COLO829 (cell line): ENCODE measurements at places on chromosomes 16 and 17.

- DNase-seq = peak; percentile 40
Observed at GRCh38 chr16:55842369-55843104, 9.6 kb upstream of the CES1 start.

- no peak for DNase-seq
Observed at GRCh38 chr16:4801051-4801961, 1.1 kb downstream of the ROGDI start.

GRCh38 chr16:20257234-20257633 is 70.1 kb downstream of the GP2 start:
- DNase-seq = no peak

DNA sequence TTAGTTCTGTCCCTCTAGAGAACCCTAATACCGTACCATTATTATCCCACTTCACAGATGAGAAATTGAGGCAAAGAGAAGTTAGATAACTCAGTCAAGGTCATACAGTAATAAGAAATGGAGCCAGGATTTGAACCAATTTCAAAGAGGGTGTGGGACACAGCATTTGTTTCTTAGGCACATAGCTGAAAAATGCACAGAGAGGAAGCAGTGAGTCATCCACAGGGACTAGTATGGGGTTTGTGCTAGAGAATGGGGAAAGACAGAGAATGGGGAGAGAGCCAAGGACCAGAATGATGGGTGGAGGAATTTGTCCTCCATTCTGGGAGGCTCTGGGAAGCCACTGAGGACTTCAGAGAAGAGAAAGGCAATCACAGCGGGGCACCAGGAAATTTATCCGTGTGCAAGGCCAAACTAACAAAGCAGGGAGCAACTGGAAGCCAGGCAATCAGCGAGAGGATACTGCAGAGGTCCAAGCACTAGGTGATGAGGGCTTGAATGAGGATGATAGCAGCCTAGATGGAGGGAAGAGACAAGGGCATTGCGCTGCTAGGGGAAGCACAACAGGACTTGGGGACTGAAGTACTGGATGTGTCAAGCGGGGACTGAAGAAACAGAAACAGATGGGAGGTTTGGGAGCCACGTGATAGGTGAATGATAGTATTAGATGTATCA is 78.1 kb upstream of the ZFHX3 start:
- no peak for DNase-seq

- no peak for DNase-seq
Observed at GRCh38 chr17:35891269-35891668, 11.1 kb upstream of the CCL5 start.

DNA sequence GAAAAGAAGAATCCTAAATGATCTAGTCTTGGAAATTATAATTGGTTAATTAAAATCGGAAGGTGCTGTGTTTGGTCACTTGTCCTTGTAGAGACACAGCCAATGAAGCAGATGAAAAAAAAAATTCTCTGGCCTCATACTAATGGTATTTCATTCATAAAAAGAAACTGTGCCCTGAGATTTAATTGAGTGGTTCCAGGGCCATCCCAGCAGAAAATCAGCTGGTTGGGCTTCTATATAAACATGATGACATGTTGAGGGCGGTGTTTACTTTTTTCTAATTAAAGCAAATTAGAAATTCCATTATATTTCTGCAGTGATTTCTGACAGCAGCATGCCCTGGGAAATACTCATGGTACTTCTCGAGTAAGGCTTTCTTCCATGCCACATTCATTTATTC is 191.9 kb upstream of the KCNJ16 start:
- DNase-seq = no peak

DNA sequence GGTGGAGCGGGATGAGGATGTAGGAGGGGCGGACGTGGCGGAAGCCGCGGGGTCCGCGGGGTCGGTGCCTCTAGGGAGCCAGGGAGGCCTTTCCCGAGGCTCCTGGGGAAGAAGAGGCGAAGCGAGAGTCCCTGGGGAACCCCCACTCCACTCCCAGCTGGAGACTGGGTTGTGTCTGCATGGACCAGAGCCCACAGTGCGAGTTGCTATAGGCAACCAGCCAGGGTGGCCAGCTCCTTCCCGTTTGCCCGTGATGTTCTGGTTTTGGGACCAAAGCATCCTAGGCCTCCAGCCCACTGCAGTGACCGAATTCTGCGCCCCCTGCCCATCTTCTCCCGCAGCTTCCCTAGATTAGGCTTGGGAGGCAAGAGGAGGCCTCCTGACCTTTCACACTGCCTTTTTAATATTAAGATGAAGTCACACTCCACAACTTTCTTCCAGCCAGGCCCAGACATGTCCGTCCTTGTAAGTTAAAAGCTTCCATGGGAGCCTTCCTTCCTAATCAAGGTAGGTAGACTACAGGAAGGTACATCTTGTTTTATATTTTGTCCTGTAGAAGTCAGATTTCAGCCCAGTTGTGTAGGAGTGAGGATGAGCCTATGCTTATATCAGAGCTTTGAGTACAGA is 469 bp downstream of the AMZ2 start:
- DNase-seq = peak; percentile 27

DNA sequence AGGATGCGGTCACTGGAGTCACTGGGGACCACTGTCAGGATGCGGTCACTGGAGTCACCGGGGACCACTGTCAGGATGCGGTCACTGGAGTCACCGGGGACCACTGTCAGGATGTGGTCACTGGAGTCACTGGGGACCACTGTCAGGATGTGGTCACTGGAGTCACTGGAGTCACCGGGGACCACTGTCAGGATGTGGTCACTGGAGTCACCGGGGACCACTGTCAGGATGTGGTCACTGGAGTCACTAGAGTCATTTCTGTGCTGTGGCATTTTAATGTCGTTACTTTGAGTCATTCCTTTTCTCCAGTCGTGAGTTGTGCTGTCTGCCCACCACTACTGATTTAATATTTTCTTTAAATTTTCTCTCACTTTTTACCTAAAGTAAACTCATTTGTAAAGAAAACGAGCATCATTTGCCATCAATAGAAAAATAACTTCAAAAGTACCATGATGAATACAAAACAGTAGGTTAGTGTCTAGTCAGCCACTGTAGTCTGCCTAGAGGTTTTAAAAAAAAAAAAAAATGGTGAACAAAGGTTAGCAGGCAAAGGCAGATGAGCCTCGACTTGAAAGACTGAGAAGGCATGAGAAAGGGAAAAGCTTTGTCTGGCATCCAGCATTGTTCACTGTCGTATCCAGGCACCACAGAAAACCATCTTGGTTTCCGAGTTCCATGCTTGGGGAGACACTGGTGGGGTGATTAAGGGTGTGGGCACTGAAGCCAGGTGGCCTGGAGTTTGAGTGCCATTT is 346.6 kb downstream of the SNX29 start:
- DNase-seq = no peak

GRCh38 chr17:77531641-77532040 is 390.9 kb downstream of the SEC14L1 start:
- no peak for DNase-seq

DNA sequence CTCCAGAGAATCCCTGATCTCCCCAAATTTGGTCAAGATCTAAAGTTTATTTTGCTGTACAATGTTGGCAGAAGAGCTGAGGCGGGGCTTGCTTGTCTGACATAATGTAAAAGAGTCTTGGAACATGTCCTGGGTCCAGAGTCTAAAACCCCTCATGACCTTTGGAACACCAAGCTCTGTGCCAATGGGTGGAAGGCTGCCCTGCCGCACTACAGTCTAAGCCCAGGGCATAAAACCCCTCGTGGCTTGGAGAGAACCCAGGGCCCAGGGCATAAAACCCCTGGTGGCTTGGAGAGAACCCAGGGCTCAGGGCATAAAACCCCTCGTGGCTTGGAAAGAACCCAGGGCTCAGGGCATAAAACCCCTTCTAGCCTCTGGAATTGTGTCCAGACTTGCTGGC is 36.7 kb downstream of the CCDC57 start:
- no peak for DNase-seq

GRCh38 chr16:5205361-5206040 is 107.9 kb upstream of the EEF2KMT start:
- DNase-seq = no peak

DNA sequence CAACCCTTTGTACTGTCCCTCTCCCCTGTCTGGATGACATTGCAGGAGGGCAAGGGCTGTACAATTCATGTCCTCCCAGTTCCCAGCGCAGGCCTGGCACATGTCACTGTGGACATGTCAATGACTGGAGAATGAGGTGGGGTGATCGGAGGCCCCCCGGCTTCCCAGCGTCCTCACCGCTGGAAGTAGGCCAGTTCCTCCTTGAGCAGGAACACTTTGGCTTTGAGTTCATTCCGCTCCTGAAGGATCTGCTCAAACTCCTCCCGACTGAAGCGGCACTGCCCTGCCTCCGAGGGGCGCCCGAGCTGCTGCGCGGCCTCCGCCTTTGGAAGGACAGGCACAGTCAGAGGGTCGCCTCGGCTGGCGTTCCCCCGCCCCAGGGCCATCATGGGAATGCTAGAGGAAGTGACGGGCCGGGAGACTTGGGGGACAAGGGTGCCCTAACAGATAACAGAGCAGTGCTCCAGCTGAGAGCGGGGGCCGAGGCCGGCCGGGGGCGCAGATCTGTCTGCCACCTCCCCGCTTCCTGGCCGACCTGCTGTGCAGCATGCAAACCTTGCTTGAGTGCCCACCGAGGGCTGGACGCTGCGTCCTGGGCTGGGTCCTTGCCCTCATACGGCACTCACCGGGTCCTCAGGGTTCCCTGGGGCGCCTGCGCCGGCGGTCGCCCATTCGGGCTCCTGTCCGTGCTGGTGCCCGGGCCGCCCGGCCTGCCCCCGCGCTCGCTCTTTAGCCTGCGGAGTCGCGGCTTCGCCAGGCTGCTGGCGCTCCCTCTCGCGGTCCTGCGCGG is 1.3 kb downstream of the RILP start:
- DNase-seq = no peak

DNA sequence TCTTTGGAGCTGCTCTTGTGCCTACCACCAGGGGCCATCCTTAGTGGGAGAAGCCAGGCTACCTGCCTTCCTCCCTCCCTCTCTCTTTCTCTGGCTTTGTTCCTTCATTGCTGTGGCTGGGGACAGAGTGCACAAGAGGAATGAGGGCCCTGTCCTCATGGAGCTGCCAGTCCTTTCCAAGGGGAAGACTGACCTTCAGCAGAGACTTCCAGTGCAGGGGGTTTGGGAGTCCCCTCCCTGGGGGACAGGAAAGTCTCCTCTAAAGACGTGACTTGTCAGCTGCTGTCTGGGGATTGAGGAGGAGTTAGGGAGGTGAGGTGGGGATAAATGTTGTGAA is 108.1 kb downstream of the CMIP start:
- DNase-seq = no peak

GRCh38 chr17:82033359-82034085 is 2.0 kb downstream of the RAC3 start:
- no peak for DNase-seq

DNA sequence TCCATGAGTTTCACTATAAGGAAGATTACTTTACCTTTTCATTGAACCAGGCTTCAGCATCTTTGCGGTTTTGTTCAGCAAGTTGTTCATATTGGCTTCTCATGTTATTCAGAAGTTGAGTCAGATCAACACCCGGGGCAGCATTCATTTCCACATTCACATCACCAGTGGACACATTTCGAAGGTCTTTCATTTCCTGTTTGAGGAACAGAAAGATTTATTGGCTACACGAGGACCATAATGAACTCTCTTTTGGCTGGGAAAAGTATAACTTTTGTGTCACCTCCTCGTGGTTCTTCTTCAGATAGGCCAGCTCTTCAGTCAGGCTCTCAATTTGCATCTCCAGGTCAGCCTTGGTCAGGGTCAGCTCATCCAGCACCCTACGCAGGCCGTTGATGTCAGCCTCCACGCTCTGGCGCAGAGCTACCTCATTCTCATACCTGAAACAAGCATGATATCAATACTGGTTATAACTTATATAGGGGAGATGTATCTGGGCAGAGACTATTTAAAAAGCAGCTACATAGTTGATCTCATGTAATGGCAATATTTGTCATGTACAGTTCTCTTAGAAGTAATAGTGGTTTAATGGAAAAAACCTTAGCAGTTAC is 2.1 kb downstream of the KRT10 start:
- no peak for DNase-seq

DNA sequence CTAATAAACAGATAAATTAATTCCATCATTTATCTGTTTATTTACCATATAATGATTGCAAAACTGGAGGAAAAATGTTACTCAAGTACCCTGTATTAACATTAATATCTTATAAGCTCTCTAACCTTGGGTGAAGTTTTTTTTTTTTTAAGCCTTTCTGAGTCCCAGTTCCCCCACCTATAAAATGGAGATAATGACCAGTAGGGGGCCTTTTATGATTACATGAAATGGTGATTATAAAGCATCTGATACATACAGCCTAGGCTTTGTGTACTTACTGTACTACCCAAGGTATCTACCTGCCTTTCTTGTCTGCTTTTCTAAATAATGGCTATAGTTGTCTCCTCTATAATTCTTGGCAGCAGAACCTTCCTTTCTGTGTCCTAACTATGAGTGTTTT is 22.6 kb downstream of the LRRC36 start:
- no peak for DNase-seq
